ENCODE measurements at places on chromosomes 13 and 19.

GRCh38 chr19:55188625-55189024 lies 8.5 kb upstream of the SYT5 start:
- DNase-seq: no peak

DNA sequence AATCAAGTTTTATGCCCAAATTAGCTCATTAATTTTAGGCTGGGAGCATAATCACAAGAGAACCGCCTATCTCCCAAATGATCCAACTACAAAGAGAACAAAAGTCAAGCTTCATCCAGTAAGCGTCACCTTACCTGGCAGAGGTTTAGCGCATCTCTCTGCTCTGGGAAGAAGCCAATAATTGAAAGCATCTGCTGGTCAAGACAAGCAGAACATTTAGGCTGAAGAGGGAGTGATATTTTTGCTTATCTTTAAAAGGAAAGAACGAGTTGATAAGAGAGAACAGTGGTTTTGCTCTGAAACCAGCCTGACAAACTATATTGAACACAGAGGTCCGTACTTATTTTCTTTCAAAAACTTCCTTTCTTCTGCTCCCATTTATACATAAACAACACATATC lies 242.1 kb downstream of the ENOX1 start:
- DNase-seq: no peak

DNA sequence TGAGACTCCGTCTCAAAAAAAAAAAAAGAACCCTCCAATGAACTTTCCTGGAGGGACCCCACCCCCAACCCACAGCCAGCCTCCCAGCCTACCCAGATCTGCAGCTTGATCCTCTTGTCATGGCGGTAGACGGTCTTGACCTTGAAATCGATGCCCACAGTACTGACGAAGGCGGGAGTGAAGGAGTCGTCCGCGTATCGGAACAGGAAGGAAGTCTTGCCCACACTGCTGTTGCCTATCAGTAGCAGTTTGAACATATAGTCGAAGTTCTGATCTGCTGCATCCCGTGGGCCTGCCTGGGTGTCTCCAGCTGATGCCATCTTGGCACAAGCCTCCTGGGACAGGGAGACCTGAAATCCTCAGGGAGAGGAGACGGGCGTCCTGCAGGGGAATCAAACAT lies 2.4 kb downstream of the RAB3D start:
- DNase-seq: no peak

DNA sequence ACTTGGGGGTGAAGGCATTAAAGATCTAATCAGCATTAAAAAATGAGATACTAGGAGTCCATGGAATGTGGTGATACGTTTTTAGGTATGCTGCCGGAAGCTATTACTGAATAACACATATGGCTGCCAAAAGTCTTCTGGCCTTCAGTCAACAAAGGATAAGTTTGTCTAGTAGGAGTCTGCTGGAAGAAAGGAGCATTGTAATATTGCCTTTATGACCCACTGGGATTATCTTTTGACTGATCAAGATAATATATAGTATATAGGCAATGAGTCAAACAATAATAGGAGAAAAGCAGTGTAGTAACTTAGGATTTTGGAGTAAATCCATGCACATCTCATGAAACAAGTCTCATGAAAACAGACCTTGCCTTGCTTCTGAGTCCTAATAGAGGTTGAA lies 295.4 kb downstream of the SLITRK6 start:
- DNase-seq: no peak

DNA sequence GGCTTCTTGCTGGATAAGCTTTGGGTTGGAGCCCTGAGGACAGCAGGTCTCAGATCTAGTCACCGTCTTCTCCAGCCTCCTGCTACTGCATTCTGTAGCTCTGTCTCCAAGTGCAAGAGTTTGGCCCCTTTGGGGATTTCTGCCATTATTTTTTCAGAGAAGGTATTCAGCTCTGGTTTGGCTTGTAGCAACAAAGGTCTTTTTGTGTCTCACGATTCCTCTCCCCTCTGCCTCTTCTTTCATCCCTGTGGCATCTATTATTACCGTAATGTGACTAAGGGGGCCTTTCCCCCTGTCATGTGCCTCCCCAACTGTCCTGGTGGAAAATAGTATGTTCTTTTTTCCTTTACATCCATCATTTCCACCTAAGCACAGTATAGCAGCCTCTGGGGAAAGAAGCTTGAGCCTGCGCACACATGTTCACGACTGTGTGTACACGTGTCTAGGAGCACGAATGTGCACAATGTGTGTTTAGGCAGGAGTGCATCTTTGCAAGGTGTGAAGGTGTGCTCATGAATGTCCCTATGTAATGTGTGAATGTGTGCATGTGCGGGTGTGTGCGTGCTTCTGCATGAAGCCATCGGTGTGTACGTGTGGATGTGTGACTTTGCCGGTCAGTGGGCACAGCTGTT lies 273.9 kb downstream of the ZNF536 start:
- DNase-seq: no peak

DNA sequence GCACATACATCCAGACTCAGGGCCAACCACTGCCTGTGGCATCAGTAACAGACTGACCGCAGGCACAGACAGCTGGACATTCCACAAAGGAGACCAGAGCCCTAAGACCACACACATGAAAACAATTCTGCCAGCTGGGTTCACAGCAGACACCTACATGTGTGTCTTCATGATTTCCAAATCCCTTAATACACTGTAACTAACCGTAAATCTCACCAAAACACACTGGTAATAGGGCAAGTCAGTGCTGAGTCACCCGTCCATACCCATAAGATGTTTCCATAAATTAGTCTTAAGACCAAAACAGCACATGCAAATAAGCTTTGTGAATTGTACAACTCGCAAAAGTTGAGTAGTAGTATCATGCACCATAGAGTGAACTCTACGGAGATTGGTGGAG lies 65.4 kb downstream of the TUBGCP3 start:
- no peak for DNase-seq

DNA sequence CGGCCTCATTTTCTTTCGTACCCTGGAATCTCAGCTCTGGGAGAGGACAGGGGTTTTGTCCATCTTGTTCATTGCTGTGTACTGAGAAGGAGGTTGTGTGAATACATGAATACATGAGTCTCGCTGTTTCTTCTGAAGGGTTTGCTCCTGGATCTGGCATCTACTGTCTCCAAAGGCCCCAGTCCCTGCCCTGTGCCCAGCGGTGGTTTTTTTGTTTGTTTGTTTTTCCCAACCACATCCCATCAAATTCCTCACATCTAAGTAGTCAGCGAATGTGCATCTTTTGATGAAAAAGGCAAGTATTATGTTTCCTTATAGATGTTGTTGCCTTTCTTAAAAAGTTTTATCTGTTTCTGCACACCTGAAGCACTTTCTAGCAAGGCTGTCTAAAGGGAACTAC lies 12.5 kb downstream of the DCAF15 start:
- no peak for DNase-seq

GRCh38 chr19:48102870-48103751 lies 7.5 kb downstream of the PLA2G4C start:
- peak; percentile 38 for DNase-seq

GRCh38 chr13:112341976-112342735 lies 34.0 kb upstream of the SPACA7 start:
- no peak for DNase-seq

DNA sequence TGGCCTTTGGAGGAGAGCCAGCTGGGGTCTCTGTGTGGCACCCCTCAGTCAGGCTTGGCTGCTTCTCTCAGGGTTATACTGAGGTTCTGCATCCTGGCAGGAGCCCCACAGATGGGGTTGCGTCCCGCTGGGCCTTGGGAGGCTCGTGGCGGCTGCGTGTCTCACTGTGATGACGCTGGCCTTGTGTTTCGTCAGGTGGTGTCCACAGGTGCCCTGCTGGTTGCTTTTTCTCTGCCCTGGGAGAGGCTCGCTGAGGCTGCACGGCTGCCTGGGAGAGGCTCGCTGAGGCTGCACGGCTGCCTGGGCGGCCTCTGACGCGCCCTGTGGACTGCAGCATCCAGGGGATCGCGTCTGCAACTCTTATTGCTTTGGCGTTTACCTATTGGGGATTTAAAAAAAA lies 15.4 kb downstream of the DOT1L start:
- no peak for DNase-seq

GRCh38 chr13:112702986-112703379 lies 13.1 kb downstream of the ATP11A start:
- no peak for DNase-seq

DNA sequence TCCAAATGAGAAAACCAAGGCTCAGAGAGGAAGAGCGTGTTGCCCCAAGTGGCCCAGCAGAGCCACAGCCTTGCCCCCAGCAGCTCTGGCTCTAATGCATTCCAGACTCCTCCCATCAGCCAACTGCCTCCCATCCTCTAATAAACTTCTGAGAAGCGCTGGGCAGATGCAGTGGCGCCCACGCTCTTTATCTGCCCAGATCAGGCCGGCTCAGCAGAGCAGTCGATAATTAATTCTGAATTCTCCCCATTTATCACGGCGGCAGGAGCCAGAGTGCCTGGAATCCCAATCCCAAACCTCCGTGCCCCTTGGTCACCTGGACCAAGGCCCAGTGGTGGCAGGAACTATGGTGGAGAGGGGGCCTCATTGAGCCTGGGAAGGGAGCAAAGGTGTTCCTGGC lies 13.9 kb downstream of the TINCR start:
- DNase-seq: no peak

GRCh38 chr13:21069561-21070004 lies 8.2 kb upstream of the LATS2 start:
- no peak for DNase-seq

- no peak for DNase-seq
These were observed 56.8 kb upstream of the KATNAL1 start for GRCh38 chr13:30364133-30364532.

DNA sequence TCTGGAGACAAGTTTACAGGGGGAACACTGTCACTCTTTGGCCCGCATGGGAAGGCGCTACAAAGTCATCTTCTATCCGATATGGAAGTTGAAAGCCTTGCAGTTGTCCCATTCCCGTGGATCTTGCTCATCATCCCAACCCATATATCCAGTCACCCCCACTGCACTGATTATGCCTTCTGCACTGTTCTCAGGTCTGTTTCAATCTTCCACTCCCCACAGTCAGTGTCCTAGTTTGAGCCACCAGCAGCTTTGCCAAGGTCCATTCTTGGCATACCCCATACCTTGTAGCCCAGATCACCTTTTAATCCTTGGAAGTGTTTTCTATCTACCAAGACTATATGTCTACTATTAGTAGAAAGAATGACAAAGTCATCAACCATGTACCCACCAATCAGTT lies 88.1 kb downstream of the MIPEP start:
- DNase-seq: no peak

GRCh38 chr19:15108145-15108844 lies 1.1 kb downstream of the SYDE1 start:
- DNase-seq: no peak

- no peak for DNase-seq
These were observed 2.4 kb upstream of the CHERP start for GRCh38 chr19:16544473-16545231.

- DNase-seq: peak; percentile 55
These were observed 54.0 kb upstream of the ATP12A start for GRCh38 chr13:24625870-24626849.

DNA sequence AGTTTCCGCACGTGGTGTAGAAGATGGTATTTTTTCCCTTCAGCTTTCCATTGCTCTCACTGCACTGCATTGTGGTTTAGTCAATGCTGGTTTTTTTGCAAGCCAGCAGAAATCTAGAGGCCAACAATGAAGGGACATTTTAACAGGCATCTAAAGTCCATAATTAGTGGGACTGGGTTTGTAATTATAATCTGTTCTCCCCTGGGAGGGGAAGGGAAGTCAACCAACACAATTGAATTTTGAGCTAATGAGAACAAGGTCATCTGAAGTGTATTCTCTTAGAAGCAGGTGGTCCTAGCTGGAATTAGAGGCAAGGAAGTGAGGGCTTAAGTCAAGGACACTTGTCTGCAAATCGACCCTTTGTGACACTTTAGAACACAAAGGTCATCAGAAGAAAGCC lies 156.4 kb downstream of the MYO16 start:
- DNase-seq: no peak

GRCh38 chr13:91115776-91116175 lies 231.7 kb upstream of the MIR17HG start:
- DNase-seq: no peak

DNA sequence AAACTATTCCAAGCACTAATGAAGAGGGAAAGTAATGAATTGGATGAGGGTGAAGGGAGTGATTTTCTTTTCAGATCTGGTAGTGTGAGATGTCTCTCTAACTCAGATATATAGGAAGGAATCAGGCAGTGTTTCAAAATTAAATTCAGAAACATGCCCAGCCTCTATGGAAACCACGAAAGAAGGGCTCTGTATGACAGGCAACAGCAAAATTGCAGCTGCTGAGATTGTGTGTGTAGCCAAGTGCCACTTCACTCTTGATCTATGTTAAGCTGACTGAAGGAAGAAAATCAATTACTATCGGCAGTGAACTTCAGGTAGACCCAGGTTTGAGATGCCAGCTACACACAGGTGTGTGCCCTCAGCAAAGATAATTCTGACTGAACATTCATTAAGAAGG lies 387.4 kb downstream of the PCDH9 start:
- DNase-seq: no peak

DNA sequence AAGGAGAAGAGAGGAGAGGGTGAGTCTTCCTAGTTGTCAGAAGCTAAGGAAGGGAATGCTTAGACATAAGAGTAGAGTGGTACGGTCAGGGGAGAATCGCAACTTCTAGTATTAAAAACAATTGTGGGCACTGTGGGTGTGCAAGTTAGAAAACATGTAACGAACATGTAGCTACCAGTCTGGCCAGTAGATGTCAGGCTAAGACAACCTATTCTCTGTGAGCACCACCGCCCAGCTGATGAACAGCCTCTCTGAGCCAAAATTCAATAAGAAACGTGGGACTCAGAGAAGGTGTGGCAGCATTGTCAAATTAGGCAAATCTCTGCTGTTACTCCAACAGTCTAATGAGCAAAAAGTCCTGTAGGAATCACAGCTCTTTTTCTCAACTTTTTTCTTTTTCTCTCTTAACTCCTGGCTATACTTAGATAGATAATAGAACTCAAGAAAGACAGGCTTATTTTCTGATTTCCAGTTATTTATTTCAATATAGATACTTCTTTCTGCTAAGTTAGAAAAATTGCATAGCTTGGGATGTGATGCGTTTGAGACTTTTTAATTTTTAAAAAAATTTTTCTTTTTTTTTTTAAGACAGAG lies 186.2 kb downstream of the USP12 start:
- peak; percentile 81 for DNase-seq

- DNase-seq: no peak
These were observed 31.2 kb upstream of the TEX29 start for GRCh38 chr13:111289251-111289650.

DNA sequence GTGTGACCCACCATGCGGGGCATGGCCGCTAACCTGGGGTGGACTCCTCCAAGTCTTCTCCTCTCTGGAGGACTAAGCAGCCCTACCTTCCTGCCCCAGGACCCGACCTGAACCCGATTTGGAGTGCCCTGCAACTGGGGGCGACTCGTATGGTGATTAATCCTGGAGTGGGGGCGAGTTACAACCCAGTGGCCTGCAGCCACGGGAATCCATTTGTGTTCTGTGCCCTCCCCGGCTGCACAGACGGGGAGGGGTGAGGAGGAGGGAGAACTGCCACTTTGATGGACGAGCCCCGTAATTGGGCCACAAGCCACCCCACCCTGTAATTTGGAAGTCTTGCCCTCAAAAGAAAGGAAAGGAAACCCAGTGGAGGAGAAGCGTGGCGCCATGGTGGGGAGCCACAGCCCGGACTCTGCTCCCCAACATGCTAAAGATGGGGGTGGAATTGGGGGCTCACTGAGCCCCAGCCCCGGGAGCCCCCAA lies 18.0 kb downstream of the PRR36 start:
- no peak for DNase-seq

GRCh38 chr19:45564131-45564780 lies 20.3 kb downstream of the OPA3 start:
- no peak for DNase-seq

- DNase-seq: no peak
These were observed 304.4 kb downstream of the SUCLA2 start for GRCh38 chr13:47696674-47697073.

- DNase-seq: no peak
These were observed 5.1 kb upstream of the DHDH start for GRCh38 chr19:48928164-48929025.

Measured in CD4-positive, alpha-beta T cell treated with Interleukin-2 at 100 ng/mL for 4 hours (primary cell).